Peyer's patch (tissue), 4 donors: ENCODE measurements at places on chromosomes 2 and 18. TPM values are rescaled to one million over a fixed set of nuclear protein-coding genes. Genes with fewer than 3 reads are reported as not detected.

TRMT61B gene
- 17.5 TPM for total RNA-seq

SS18 gene
- 98.2 TPM for total RNA-seq

EML4 gene
- total RNA-seq: 115 TPM

TNFAIP6 gene
- 1.1 TPM for total RNA-seq

EFHD1 gene
- total RNA-seq: 1.9 TPM

NIFK gene
- total RNA-seq: 38.3 TPM

RPRM gene
- 0.54 TPM for total RNA-seq

SGPP2 gene
- total RNA-seq: 48.8 TPM

RIT2 gene
- total RNA-seq: not detected

SKOR2 gene
- total RNA-seq: not detected

PKDCC gene
- total RNA-seq: 140 TPM

HOXD10 gene
- not detected for total RNA-seq

DHRS9 gene
- 6.6 TPM for total RNA-seq

COL6A3 gene
- total RNA-seq: 51.7 TPM
